Activated CD4-positive, alpha-beta T cell treated with anti-CD3 and anti-CD28 coated beads for 36 hours (primary cell): ENCODE measurements at places on chromosomes 1 and 21.

GRCh38 chr21:37365517-37366481 is 774 bp upstream of the DYRK1A start:
- no peaks in the 10 kb centered on the region for H3K27me3 ChIP-seq
- H3K36me3 ChIP-seq: peaks cover 12% of the 10 kb centered on the region
- peak overlapping the region; percentile 98 for H3K27ac ChIP-seq
- peaks cover 33% of the 10 kb centered on the region for H3K4me1 ChIP-seq

- no peaks in the 10 kb centered on the region for H3K36me3 ChIP-seq
- H3K4me3 ChIP-seq: no peak overlapping the region
- no peaks in the 10 kb centered on the region for H3K4me1 ChIP-seq
- H3K27me3 ChIP-seq: no peaks in the 10 kb centered on the region
- no peak overlapping the region for H3K27ac ChIP-seq
- no peak for DNase-seq
Observed at GRCh38 chr1:222284466-222284865, 263.4 kb downstream of the HHIPL2 start.

- no peak for DNase-seq
- no peaks in the 10 kb centered on the region for H3K36me3 ChIP-seq
- no peak overlapping the region for H3K4me3 ChIP-seq
- H3K27ac ChIP-seq: no peak overlapping the region
Observed at GRCh38 chr1:188584119-188584518, 1755.4 kb downstream of the PLA2G4A start.

DNA sequence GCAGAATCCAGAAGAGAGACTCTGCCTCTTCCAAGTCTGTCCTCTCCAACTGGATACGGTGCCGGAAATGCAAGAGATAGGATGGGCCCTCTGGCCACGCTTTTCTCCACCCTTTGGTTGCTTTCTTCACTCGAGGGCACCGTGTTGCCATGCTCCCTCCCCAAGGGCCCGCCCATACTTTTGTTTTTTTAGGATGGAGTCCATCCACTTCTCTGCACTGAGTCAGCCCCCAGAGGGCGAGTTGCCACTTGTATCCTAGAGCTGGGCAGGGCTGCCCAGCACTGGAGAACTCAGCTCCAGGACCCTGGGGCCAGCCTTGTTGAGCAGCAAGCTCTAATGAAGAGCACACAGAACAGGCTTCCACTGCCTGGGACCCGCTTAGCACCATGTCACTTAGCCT is 25.5 kb downstream of the IFNGR2 start:
- H3K4me1 ChIP-seq: peaks cover 11% of the 10 kb centered on the region
- no peak for DNase-seq
- H3K36me3 ChIP-seq: peaks cover 49% of the 10 kb centered on the region
- no peak overlapping the region for H3K4me3 ChIP-seq
- no peaks in the 10 kb centered on the region for H3K27me3 ChIP-seq

- H3K36me3 ChIP-seq: no peaks in the 10 kb centered on the region
- no peak for DNase-seq
- peaks cover 31% of the 10 kb centered on the region for H3K4me1 ChIP-seq
- no peaks in the 10 kb centered on the region for H3K27me3 ChIP-seq
Observed at GRCh38 chr21:36852864-36853263, 113.6 kb downstream of the HLCS start.

- no peak for DNase-seq
- H3K27me3 ChIP-seq: peaks cover 12% of the 10 kb centered on the region
- no peak overlapping the region for H3K27ac ChIP-seq
- H3K4me3 ChIP-seq: no peak overlapping the region
- no peaks in the 10 kb centered on the region for H3K4me1 ChIP-seq
Observed at GRCh38 chr1:183970516-183971300, 66.8 kb downstream of the COLGALT2 start.

DNA sequence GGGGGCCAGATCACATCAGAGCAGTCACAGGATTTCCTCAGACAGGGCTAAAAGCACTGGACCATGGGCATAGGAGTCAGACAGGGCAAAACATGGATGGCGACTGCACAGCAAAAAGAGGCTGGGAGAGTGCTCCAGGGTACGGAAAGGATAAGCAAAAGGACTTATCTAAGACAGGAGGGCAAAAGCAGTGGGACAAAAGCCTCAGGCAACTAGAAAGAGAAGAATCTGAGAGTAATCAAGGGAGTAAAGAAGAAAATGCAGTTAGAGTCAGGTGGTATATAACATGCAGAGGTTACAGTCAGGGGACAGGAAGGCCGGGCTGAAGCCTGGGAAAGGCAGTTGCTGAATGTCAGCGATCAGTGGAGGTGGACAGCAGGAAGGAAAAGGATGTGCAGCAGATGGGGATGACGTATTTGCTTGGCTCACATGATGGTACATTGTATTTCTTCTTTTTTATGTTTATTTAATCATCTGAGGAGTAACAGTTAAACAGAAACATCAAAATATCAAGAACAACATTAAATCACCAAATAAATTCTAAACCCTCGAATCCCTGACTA is 63.1 kb upstream of the CNN3 start:
- H3K27me3 ChIP-seq: no peaks in the 10 kb centered on the region
- no peaks in the 10 kb centered on the region for H3K36me3 ChIP-seq
- H3K4me3 ChIP-seq: no peak overlapping the region
- no peak for DNase-seq

DNA sequence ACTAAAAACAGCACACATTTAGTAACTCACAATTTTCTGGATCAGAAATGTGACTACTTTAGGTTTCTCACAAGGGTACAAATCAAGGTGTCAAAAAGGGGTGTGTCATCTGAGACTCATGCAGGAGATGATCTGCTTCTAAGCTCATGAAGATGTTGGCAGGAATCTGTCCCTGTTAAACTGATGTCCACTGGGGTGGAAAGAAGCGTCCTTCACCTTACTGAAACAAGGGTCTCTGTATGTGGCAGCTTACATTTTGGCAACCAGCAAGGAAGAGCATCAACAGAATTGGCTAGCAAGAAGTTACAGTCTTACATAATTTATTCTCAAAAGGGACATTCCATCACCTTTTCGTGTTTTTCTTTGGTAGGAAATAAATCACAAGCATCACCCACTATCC is 1223.8 kb downstream of the AMY1C start:
- DNase-seq: no peak
- H3K27ac ChIP-seq: no peak overlapping the region
- H3K36me3 ChIP-seq: no peaks in the 10 kb centered on the region
- no peaks in the 10 kb centered on the region for H3K27me3 ChIP-seq

DNA sequence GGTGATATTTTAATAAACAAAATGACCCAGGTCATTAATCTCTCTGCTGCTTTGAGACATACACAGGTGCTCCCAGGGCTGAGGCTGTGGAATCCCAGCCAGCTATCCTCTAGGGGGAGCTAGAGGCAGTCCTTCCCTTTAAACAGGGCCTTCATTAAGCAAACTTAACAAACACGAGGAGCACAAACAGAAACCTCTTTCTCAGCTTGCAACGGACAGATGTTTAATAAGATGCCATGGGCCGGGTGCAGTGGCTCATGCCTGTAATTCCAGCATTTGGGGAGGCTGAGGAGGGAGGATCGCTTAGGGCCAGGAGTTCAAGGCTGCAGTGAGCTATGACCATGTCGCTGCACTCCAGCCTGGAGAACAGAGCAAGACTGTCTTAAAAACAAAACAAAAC is 106.7 kb downstream of the HIVEP3 start:
- no peaks in the 10 kb centered on the region for H3K27me3 ChIP-seq
- peak; percentile 78 for DNase-seq
- H3K36me3 ChIP-seq: no peaks in the 10 kb centered on the region
- H3K4me1 ChIP-seq: peaks cover 49% of the 10 kb centered on the region
- H3K27ac ChIP-seq: no peak overlapping the region
- no peak overlapping the region for H3K4me3 ChIP-seq

DNA sequence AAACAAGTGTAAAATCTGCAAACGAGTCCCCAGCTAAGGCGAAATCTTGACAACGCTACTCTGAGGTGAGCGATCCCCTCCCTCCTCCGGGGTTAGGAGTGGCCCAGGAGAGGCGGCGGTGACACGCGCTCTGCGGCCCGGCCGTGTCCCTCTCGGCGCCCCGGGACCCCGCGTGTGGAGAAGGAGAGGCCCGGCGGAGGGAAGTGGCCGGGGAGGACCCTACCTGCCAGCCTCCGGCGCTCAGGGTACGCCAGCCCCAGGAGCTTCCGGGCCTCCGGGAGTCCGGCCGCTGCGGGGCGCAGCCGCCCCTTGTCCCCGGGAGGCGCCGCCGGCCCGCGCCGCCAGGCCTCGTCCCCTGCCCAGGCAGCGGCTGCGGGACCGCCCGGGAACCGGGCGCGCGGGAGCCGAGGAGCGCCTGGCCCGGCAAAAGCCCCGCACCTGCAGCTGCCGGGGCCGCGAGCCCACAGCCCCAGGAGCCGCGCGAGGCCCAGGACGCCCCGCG is 543 bp downstream of the ABCB10 start:
- H3K4me1 ChIP-seq: peaks cover 38% of the 10 kb centered on the region
- peak overlapping the region; percentile 86 for H3K4me3 ChIP-seq
- H3K27ac ChIP-seq: peak overlapping the region; percentile 89
- H3K36me3 ChIP-seq: no peaks in the 10 kb centered on the region
- DNase-seq: peak; percentile 54

GRCh38 chr1:192099328-192099727 is 58.9 kb upstream of the RGS18 start:
- H3K27me3 ChIP-seq: no peaks in the 10 kb centered on the region
- no peak overlapping the region for H3K27ac ChIP-seq
- no peak for DNase-seq
- H3K4me1 ChIP-seq: no peaks in the 10 kb centered on the region
- no peaks in the 10 kb centered on the region for H3K36me3 ChIP-seq

- peak within 1 kb of the TSS; percentile 95 for H3K27ac ChIP-seq
- H3K36me3 ChIP-seq: no peaks in the 10 kb centered on the region
- DNase-seq: peak; percentile 89
Observed at GRCh38 chr1:160795951-160796383, at the start of gene LY9. TSS of gene LY9 (plus strand) at chr1:160796174. CDS start at chr1:160796188, 14 bp downstream.
